ENCODE measurements at places on chromosomes 7 and 10. TPM values are rescaled to one million over a fixed set of nuclear protein-coding genes. Genes with fewer than 3 reads are reported as not detected.

The SRRM3 gene
- 1.9 TPM for polyA plus RNA-seq

The FAM25G gene
- polyA plus RNA-seq, result not detected

The TCF7L2 gene
- polyA plus RNA-seq, result 5.4 TPM

The MYL10 gene
- not detected for polyA plus RNA-seq

The CCDC7 gene
- polyA plus RNA-seq, result 0.67 TPM

The PHKG1 gene
- 1.3 TPM for polyA plus RNA-seq

The OR6V1 gene
- not detected for polyA plus RNA-seq

The MYO3A gene
- polyA plus RNA-seq, result 0.03 TPM

The CDK14 gene
- 5.2 TPM for polyA plus RNA-seq

The SSBP1 gene
- 150 TPM for polyA plus RNA-seq

Data from adipose tissue (tissue), 3 donors.